ENCODE measurements at places on chromosomes 2 and 18.

DNA sequence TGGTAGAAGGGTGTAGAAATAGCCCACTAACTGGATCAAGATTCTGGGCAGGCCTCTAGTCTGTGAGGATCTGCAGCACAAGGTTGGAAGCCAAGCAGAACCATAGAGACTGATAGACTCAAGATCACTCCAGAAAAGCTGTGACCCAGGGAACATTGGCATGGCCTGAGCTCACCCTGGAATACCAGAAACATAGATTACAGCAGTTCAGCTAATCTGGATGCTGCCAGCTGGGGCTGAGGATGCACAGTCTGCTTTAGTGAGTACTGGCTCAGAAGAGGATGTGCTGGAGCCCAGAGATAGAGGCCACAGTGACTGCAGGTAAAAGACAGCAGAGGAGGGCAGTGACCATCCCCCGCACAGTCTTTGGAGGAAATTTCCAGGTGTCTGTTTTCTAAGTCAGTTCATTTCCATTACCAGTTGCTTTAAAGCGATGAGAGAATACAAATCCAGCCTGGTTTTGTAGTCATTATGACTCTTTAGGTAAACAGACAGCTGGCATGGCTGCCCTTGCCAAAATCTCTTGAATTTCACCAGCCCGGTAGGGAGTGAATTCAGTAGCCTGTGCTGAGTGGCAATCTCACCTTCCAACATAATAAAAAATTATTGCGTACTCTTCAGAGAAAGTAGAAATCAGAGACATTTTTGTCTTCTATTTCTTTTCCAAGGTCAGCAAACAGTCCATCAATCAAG, 119.2 kb downstream of the ANTXR1 start:
- DNase-seq, result no peak

- DNase-seq, result peak; percentile 32
Observed at GRCh38 chr2:70994009-70994698, 519 bp downstream of the TEX261 start.

DNA sequence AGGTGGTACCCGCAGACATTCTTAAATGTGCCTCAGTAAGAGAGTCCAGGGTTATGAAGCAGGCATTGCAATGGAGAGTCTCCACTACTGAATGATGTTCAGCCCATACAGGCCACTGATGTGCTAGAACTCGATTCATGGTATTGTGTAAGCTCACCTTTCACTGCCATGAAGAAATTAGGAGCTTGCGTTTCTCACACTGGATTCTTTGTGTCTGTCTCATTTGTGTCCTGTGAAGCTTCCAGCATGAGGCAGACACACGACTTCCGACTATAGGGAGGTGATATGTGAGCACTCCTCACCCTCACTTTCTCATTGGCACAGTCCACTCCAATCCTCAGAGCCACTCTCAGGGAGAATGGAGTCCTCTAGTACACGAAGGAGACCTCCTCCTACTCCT, 677.4 kb upstream of the RAB6C start:
- DNase-seq, result no peak

DNA sequence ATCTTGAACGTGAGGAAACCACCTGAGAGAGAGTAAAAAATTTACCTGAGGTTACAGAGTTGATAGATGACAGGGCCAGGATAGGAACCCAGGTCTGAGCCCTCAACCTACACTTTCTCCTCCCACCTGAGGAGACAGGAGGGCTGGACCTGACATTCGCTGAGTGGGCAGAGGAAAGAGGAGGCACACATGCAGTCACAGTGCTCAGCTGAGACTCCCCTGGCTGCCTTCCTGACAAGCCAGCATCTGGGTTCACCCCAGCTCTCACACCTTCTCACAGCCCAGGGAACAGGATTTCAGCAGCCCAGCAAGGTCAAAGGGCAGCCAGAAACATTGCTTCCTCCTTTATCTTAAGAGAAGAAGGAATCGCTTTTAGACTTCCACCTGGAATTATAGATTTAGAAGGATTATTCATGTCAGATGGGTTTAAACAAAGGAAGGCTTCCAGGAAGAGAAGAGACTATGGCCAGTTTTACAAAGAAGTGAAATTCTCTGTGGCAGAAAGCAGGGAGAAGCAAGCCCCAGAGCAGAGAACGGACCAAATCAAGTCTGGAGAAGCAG, 18.1 kb upstream of the PKDCC start:
- DNase-seq, result no peak

- DNase-seq, result no peak
Observed at GRCh38 chr2:45323344-45323743, 287.7 kb downstream of the SRBD1 start.

DNA sequence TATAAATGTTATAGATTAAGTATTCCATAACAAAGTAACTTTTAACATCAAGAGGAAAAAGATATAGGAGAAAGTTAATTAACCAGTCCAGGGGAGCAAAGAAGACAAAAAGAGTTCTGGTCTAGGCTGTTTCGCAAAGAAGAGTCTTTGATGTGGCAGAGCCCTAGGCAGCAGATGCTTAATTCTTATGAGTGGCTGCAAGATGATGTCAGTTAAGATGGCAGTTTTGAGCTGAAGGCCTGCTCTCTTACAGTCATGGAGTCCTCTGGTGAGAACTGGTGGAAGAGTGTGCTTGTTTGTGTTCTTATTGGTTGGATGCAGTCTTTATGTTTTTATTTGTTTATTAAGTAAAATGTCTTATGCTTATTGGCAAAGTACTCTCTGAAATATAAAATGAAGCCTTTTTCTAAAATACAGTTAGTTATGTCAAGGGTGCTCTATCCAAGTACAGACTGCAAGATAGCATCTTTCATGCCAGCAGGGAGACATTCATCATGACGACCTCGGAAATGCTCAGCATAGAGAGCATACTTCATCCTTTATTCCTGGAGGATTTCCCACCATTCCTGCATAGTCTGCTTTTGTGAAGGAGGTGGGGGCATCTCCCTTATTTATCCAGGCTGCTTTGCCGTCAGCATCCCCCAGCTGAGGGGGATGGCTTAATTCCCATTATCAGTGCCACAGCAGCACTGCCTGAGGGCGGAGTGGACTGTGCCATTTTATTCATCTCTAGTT, 38.9 kb upstream of the SERPINE2 start:
- no peak for DNase-seq

GRCh38 chr2:95346738-95347671, 49.9 kb downstream of the KCNIP3 start:
- no peak for DNase-seq

- no peak for DNase-seq
Observed at GRCh38 chr2:152099367-152100050, 665 bp upstream of the CACNB4 start.

- DNase-seq, result no peak
Observed at GRCh38 chr2:160583813-160584537, 90.4 kb upstream of the RBMS1 start.

DNA sequence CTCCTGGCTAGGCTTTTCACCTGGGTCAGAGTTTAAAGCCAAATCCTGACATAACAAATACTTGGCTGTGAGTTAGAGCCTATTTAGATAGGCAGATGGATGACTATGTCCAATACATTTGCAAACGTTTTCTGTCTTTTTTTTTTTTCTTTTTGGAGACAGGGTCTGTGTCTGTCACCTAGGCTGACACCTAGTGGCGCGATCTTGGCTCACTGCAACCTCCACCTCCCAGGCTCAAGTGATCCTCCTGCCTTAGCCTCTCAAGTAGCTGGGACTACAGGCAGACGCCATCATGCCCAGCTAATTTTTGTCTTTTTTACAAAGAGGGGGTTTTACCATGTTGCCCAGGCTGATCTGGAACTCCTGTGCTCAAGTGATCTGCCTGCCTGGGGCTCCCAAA, 124.8 kb downstream of the DYM start:
- DNase-seq, result no peak

DNA sequence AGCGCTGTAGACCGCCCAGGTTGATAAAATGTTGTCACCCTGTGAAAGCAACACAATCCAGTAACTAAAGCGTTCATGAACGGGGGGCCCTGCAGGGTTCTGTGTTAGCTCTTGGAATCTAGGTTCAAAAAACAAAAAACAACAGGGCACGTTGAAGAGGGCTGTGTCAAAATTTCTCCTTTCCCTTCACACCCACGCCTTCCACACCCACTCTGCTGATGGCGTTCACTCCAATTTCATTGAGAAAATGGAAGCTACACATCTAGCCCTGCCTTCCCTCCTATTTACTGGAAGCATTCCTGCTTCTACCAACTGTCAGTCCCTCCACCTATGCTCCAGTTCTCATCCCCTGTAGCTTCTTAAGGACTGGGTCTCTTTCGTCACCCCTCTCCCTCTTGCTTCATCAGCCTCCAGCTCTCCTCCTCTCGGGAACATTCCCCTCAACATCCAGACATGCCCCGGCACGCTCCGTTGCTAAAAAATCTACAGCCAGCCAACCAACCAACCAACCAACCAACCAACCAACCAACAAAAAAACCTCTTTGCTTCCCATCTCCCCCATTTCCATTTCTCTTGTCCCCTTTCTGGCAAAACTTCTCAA, 98.4 kb upstream of the SP3 start:
- DNase-seq, result no peak

DNA sequence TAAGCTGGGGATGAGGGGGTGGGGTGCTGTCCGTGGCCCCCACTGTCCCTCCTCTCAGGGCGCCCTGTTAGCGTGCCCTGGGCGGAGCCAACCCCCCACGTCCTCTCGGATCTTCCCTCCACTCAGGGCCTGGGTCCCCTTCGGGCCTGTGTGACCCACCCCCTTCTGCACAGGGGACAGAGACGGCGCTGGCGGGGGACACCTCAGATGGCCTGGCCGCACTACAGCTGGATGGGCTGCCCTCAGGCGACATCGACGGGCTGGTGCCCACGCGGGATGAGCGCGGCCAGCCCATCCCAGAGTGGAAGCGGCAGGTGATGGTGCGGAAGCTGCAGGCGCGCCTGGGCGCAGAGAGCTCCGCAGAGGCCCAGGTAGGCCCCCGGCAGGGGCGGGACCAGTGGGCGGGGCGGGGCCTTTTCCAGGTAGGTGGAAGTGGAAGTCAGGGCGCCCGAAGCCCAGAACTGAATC, 9.9 kb upstream of the KLHL30 start:
- DNase-seq, result no peak

DNA sequence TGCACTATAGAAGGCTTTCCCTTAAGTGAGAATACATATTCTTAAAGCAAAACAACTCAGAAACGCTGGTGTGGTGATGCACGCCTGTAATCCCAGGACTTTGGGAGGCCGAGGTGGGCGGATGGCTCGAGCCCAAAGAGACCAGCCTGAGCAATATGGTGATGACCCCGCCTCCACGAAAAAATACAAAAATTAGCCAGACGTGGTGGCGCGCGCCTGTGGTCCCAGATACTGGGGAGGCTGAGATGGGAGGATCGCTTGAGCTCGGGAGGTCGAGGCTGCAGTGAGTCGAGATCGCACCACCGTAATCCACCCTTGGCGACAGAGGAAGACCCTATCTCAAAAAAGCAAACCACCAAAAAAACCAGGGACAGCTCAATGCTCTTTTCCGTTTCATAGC, 750 bp upstream of the CCDC150 start:
- DNase-seq, result no peak

GRCh38 chr2:197242719-197243118, 67.9 kb downstream of the ANKRD44 start:
- no peak for DNase-seq

DNA sequence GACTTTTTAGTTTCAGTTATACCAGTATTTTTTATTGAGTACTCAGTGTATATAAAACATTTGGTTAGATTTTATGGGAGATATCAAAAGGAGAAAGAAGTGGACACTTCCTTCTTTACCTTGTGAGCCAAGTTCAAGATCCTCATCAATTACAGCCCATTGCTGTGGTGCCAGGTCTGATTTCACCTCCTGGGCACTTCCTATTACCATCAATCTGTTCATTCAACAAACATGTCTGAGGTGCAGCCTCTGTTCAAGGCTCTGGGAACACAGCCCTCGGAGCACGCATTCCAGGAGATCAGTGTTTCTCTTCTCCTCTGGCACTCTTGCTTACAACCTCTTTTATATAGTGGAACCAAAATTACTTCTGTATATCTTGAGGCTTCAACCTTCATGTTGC, 171.4 kb upstream of the ALPP start:
- no peak for DNase-seq

DNA sequence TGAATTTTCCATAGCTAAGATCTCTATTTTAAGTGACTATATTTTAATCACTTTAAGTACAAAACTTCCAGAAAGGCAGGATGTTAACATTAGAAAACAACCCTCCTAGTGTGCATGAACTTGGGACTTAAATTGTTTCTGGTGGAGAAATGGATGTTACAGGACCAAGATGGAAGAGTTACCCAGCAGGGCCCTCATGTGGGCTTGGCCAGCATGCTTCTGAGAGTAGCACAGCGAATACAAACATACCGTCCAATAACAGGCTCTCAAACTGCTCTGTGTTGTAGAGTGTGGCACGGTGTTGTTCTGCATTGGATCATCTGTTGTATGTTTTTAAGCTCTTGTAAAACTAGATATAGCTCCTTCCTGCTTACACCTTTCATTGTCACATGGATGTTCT, 346.1 kb upstream of the SMIM21 start:
- DNase-seq, result no peak

DNA sequence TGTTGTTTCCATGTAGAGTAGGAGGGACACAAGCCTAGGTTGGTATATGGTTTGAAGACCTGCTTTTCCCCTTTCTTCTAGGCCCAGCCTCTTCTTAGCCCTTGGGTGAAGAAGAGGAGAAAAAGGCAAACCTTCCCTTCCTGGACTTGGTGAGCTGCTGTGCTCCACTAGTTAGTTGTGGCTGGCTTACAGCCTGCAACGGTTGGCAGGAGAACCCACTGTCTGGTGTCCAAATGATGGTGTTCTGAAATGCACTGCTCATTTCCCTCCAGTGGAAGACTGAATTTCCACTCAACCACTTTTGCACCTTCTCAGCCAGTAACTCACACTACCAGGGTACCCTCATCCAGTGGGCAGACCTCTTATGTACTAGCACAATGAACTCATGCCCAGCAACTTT, 824.1 kb downstream of the NRXN1 start:
- no peak for DNase-seq

GRCh38 chr18:50194631-50195532, at the start of gene MYO5B:
TSS of gene MYO5B (minus strand) at chr18:50195147. CDS start at chr18:50194793, 354 bp downstream.
- peak; percentile 39 for DNase-seq

GRCh38 chr18:41128545-41128944, 826.5 kb upstream of the PIK3C3 start:
- no peak for DNase-seq

GRCh38 chr2:9215680-9216079, 9.1 kb downstream of the ASAP2 start:
- no peak for DNase-seq

DNA sequence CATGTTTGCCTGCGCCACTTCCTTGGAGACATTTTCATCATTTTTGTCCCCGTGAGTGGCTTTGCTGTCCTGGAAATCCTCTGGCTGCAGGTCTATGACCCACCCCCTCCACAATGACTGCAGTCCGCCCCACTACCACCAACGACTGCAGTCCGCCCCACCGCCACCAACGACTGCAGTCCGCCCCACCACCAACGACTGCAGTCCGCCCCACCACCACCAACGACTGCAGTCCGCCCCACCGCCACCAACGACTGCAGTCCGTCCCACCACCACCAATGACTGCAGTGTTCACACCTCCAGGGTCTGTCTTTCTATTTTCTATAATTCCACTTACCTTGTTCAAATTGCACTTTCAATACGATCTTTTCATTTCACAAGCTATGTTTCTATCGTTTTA, 820.7 kb upstream of the SALL3 start:
- DNase-seq, result no peak

GRCh38 chr18:76361219-76361618, 133.8 kb downstream of the ZNF516 start:
- no peak for DNase-seq

- DNase-seq, result no peak
Observed at GRCh38 chr2:210158236-210158635, 13.0 kb downstream of the KANSL1L start.

GRCh38 chr2:158797963-158798700, 3.0 kb downstream of the DAPL1 start:
- DNase-seq, result no peak
